ENCODE measurements at places on chromosomes 2 and 18. TPM values are rescaled to one million over a fixed set of nuclear protein-coding genes. Genes with fewer than 3 reads are reported as not detected.

DNA sequence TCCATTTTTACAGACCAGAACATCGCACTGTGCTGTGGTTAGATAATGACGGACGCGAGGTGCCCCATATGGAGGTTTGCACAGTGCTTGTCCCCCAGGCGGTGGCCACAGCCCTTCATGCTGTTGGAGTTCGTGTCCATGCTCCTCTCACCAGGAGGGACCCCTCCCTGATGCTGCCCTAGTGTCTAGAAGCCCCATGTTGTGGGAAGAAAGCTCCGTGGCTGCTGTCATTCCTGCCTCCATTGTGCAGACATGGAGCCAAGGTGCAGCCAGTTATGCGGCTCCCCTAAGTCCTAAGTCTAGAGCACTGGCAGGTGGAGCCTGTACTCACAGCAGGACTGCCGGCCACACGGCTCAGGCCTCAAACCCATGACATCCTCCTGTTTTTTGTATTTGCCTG, 464.9 kb downstream of the EIPR1 start:
- H3K36me3 ChIP-seq = no peaks in the 10 kb centered on the region
- no peak for DNase-seq
- H3K27ac ChIP-seq = no peak overlapping the region
- H3K4me1 ChIP-seq = no peaks in the 10 kb centered on the region
- no peak overlapping the region for H3K4me3 ChIP-seq

DOCK10 gene
- 38.3 TPM for total RNA-seq

SATB2 gene
- total RNA-seq = 54.5 TPM

WNT10A gene
- not detected for total RNA-seq

- no peaks in the 10 kb centered on the region for H3K4me1 ChIP-seq
- no peaks in the 10 kb centered on the region for H3K27me3 ChIP-seq
- no peaks in the 10 kb centered on the region for H3K36me3 ChIP-seq
- DNase-seq = no peak
- H3K27ac ChIP-seq = no peak overlapping the region
Observed at GRCh38 chr18:1995041-1995612, 576.2 kb downstream of the METTL4 start.

- no peak overlapping the region for H3K4me3 ChIP-seq
- H3K4me1 ChIP-seq = peaks cover 43% of the 10 kb centered on the region
- peak overlapping the region; percentile 85 for H3K27ac ChIP-seq
- peak; percentile 54 for DNase-seq
- H3K27me3 ChIP-seq = no peaks in the 10 kb centered on the region
Observed at GRCh38 chr2:189411860-189412259, 29.4 kb upstream of the WDR75 start.

Data from osteoblast (primary cell).